Heart right ventricle (tissue), 16 donors: ENCODE measurements at places on chromosomes 1 and 21. TPM values are rescaled to one million over a fixed set of nuclear protein-coding genes. Genes with fewer than 3 reads are reported as not detected.

The BARHL2 gene
- not detected for polyA plus RNA-seq

GRCh38 chr1:195960580-195960979 is 647.7 kb downstream of the KCNT2 start:
- no peaks in the 10 kb centered on the region for H3K27me3 ChIP-seq
- H3K27ac ChIP-seq = no peak overlapping the region
- H3K4me3 ChIP-seq = no peak overlapping the region
- H3K4me1 ChIP-seq = no peaks in the 10 kb centered on the region
- DNase-seq = no peak

The SPRR2A gene
- 0.35 TPM for polyA plus RNA-seq

DNA sequence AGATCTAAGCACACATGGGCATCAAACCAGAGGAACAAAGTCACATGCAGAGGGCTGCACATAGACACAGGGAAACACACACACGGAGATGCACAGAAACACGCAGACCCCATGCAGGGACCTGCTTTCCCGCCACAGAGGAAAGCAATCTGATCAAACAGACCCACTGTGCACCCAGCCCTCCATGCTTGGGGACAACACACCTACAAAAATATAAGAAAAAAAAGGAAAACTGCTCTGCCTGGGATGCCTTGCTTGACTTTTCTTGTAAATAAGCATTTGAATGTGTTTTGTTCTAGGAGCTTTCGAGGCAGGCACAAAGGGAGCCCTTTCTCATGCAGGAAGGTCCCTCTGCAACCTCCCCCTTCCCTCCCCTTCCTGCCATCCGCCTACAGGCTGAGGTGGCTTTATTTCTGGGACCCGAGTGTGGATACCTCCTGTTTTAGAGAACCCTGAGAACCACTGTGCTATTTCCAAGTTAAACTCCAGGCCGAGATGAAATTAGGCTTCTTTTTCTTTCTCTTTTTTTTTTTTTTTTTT is 3.5 kb upstream of the ICMT start:
- H3K4me3 ChIP-seq = no peak overlapping the region
- peaks cover 32% of the 10 kb centered on the region for H3K4me1 ChIP-seq
- no peak for DNase-seq
- H3K36me3 ChIP-seq = peaks cover 3% of the 10 kb centered on the region
- no peak overlapping the region for H3K27ac ChIP-seq

The TMEM82 gene
- polyA plus RNA-seq = not detected

GRCh38 chr1:88998716-88999115 is 6.3 kb upstream of the KYAT3 start:
- H3K4me3 ChIP-seq = no peak overlapping the region
- peaks cover 5% of the 10 kb centered on the region for H3K4me1 ChIP-seq
- H3K36me3 ChIP-seq = no peaks in the 10 kb centered on the region
- no peak overlapping the region for H3K27ac ChIP-seq

The C1QA gene
- 82.1 TPM for polyA plus RNA-seq

DNA sequence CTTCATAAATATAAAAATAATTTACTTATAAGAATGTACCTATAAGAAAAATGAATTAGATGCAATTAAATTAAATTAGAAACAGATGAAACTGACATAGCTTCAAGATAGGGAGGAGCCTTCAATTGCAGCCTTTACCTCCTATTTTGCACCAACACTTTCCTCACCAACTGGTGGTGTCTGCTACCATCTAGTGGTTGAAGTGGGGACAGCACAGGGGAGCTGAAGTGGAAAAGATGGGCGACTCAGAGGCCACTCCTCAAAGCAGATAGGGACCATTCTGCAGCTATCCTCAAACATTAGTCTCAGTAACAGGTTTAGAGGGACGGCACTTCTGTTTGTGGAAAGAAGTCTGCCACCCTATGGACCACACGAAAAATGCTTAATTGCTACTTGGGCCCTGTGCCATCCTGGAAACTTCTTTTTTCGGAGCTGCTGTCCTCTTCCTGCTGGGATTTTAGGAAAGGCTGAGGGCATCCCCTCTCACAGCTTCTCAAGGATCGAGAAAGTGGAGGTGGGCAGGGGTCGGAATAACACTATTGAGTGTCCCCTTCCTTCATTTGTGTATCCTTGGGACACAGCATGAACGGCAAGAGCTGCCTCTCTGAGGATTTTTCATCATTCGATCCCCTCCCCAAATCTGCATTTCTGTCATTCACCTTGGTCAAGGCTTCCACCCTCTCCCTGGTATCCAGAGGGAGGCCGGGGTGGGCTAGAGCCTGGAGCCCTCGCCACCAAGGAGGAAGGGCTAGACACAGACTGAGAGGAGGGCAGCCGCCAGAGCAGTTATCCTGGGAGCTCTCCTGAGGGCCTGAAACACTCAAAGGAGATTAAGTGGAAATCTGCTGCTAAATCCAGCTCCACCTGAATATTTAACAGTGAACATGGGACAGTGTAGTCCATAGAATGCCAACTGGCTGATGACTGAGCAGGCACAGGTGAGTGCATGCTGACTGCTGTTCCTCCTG is 9.6 kb downstream of the PROK1 start:
- no peaks in the 10 kb centered on the region for H3K36me3 ChIP-seq
- no peak overlapping the region for H3K27ac ChIP-seq
- DNase-seq = peak; percentile 76
- no peaks in the 10 kb centered on the region for H3K27me3 ChIP-seq
- H3K4me3 ChIP-seq = no peak overlapping the region
- no peaks in the 10 kb centered on the region for H3K4me1 ChIP-seq

DNA sequence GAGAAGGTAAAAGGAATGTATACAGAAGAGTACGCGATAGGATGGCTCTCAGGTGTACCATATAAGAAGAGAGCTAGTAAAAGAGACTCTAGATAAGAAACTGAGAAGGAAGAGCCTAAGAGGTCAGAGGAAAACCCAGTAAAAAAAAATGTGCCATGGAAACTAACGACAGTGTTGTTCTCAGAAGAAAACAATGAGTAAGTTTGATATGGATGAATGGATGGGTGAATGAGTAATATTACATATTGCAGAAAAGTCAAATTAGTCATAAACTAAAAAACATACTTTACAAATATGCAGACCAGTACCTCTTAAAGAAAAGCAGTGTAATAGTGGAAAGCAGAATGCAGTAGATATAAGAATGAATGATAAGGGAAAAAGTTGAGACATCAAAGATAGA is 316.2 kb downstream of the HMCN1 start:
- no peaks in the 10 kb centered on the region for H3K36me3 ChIP-seq
- H3K4me3 ChIP-seq = no peak overlapping the region
- no peak overlapping the region for H3K27ac ChIP-seq

GRCh38 chr1:156014829-156015228 is 5.9 kb downstream of the SSR2 start:
- H3K36me3 ChIP-seq = peaks cover 47% of the 10 kb centered on the region
- no peak for DNase-seq
- H3K27ac ChIP-seq = no peak overlapping the region
- no peak overlapping the region for H3K4me3 ChIP-seq

DNA sequence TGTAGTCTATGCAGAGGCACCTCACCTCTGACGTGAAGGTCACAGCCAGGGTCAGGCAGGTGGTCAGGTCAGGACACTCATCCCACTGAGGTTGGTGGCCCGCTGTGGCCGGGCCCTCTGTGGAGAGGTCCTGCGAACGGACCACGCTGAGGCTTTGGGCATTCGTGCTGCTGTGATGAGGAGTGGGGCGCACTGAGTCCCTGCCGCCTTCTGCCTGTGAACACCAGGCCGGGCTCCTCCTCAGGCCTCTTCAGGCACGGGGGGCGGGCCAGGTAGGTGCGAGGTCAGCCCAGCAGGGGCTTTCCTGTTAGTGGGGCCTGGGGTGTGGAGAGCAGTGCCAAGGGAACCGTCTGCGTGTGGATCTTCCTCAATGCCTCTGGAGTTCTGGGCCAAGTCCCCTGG is 39.0 kb downstream of the COQ8A start:
- H3K4me1 ChIP-seq = peaks cover 69% of the 10 kb centered on the region
- DNase-seq = no peak
- no peak overlapping the region for H3K4me3 ChIP-seq
- no peaks in the 10 kb centered on the region for H3K27me3 ChIP-seq
- peak overlapping the region; percentile 92 for H3K27ac ChIP-seq

DNA sequence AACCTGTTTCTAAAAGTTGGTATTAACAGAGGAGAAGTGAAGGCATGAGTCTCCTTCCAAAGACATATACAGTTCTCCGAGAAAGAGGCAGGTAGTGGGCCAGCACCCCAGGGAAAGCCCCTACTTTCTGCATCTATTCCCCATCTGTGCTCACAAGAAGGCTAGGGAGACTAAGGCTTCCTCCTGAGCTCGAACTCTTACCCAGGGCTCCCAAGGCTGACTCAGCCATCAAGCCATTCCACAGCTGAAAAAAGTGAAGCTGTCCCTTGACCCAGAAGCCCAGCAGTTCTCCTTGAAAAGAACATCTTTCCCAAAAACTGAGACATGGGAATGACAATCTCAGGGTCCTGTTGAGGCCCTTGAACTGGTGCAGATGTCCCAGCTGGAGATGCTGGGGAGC is 1.9 kb upstream of the PADI3 start:
- no peak overlapping the region for H3K4me3 ChIP-seq
- no peaks in the 10 kb centered on the region for H3K36me3 ChIP-seq
- no peaks in the 10 kb centered on the region for H3K4me1 ChIP-seq
- no peak overlapping the region for H3K27ac ChIP-seq
- H3K27me3 ChIP-seq = peaks cover 34% of the 10 kb centered on the region
